ENCODE measurements at places on chromosomes 13 and 19. TPM values are rescaled to one million over a fixed set of nuclear protein-coding genes. Genes with fewer than 3 reads are reported as not detected.

Gene APOE
- 1.8 TPM for total RNA-seq

Gene FPR1
- total RNA-seq: not detected

Gene WDR88
- total RNA-seq: not detected

Gene FREM2
- 0.14 TPM for total RNA-seq

Gene GIPR
- 0.44 TPM for total RNA-seq

Gene LGALS4
- total RNA-seq: not detected

Gene FOXO1
- total RNA-seq: 0.68 TPM

Gene FCHO1
- 2.7 TPM for total RNA-seq

Gene CGB7
- 4.1 TPM for total RNA-seq

Gene ZNF730
- 0.29 TPM for total RNA-seq

Gene SHISA7
- not detected for total RNA-seq

Gene OR10H1
- not detected for total RNA-seq

Gene SIGLEC7
- not detected for total RNA-seq

Gene ZNF606
- total RNA-seq: 13.0 TPM

Gene ZNF471
- total RNA-seq: not detected

Gene CAPS
- 6.1 TPM for total RNA-seq

Gene IRGQ
- 17.3 TPM for total RNA-seq

Gene PNMA8A
- total RNA-seq: 16.4 TPM

Gene CATSPERD
- not detected for total RNA-seq

Gene C19orf81
- total RNA-seq: 13.5 TPM

Gene EPN1
- total RNA-seq: 123 TPM

Gene ADGRE1
- total RNA-seq: 15.0 TPM

Gene SMIM24
- total RNA-seq: not detected

Gene C1QTNF9
- total RNA-seq: 0.09 TPM

Gene CAPNS1
- total RNA-seq: 218 TPM

Gene NKG7
- total RNA-seq: not detected

Gene TEAD2
- total RNA-seq: 36.8 TPM

Gene PRR36
- 0.03 TPM for total RNA-seq

Gene POSTN
- not detected for total RNA-seq

Gene GTF2F1
- total RNA-seq: 44.0 TPM

Gene DLL3
- total RNA-seq: 11.8 TPM

Gene STX10
- 172 TPM for total RNA-seq

Gene EDDM13
- total RNA-seq: not detected

Gene USHBP1
- total RNA-seq: not detected

Gene PSG3
- not detected for total RNA-seq

Gene LRRC63
- total RNA-seq: not detected

Gene ZNF737
- total RNA-seq: 6.9 TPM

Gene IRGC
- not detected for total RNA-seq

Gene SIGLEC5
- total RNA-seq: not detected

Gene YJEFN3
- 0.61 TPM for total RNA-seq

Gene ZNF560
- not detected for total RNA-seq

Gene ZNF135
- total RNA-seq: 2.5 TPM

Gene ACP5
- total RNA-seq: 11.8 TPM

Gene SOX1
- 3.4 TPM for total RNA-seq

Gene IL12RB1
- not detected for total RNA-seq

Gene ZNF813
- not detected for total RNA-seq

Gene LGALS14
- total RNA-seq: not detected

Gene FSD1
- total RNA-seq: 12.7 TPM

Gene CGB5
- total RNA-seq: not detected

Gene CLDND2
- total RNA-seq: not detected

Gene IQCN
- not detected for total RNA-seq
